Spleen (tissue), 13 donors: ENCODE measurements at places on chromosomes 5 and 9.

DNA sequence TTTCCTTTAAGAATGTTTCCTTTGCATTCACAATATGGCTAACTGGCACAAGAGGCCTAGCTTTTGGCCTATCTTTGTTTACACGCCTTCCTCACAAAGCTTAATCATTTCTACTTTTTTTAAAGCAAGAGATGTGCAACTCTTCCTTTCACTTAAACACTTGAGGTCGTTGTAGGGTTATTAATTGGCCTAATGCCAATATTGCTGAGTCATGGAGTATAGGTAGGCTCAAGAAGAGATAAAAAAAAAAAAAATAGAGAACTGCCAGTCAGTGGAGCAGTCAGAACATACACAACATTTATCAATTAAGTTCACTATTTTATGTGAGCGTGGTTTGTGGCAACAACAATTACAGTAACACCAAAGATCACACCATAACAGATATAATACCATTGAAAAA, 5.9 kb downstream of the FKBP15 start:
- no peaks in the 10 kb centered on the region for H3K27me3 ChIP-seq
- peaks cover 56% of the 10 kb centered on the region for H3K36me3 ChIP-seq
- peaks cover 16% of the 10 kb centered on the region for H3K4me1 ChIP-seq
- peak overlapping the region; percentile 9 for H3K27ac ChIP-seq
- no peak overlapping the region for H3K4me3 ChIP-seq

DNA sequence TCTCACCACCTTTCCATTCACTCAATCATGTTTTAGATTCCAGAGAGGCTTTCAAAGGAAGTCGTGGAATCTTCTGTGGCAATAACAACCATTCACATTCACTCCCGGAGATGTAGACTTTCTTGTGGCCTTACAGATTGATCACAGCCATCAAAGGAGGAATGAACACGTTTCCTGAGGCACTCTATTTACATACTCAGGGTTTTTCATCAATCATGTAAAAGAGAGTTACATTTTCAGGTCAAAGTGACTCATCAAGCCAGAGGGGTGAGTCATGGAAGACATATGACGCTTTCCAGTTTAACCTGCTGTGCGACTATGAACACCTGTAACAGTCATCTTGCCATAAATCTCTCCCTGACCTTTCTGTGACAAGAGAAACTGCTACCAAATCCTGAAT, 39.3 kb upstream of the RAD23B start:
- H3K27ac ChIP-seq, result no peak overlapping the region
- DNase-seq, result no peak
- H3K4me1 ChIP-seq, result no peaks in the 10 kb centered on the region
- no peaks in the 10 kb centered on the region for H3K27me3 ChIP-seq

GRCh38 chr9:571066-571465, 270.4 kb upstream of the DMRT1 start:
- no peak overlapping the region for H3K27ac ChIP-seq
- no peak overlapping the region for H3K4me3 ChIP-seq
- H3K4me1 ChIP-seq, result peaks cover 16% of the 10 kb centered on the region
- DNase-seq, result no peak
- no peaks in the 10 kb centered on the region for H3K36me3 ChIP-seq

- H3K4me1 ChIP-seq, result no peaks in the 10 kb centered on the region
- H3K4me3 ChIP-seq, result no peak overlapping the region
Observed at GRCh38 chr9:71830153-71830552, 61.8 kb upstream of the CEMIP2 start.

DNA sequence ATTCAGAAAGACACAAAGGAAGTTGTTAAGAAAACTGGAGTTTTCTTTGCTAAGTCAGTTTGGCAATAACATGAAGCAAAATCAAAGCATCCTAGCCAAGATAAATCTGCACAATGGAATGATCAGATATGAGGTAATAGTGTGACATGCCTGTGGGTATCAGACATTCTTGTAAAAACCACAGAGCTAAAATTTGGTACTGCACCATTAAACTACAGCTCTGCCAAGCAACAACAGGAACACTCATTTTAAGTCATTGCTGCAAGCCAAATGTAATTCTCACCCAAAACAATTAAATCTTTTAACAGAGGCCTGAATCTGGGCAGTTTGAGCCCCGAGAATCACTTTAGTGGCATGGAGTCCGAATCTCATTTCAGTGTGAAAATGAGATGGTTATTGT, 96.6 kb downstream of the VCAN start:
- H3K4me3 ChIP-seq, result no peak overlapping the region
- H3K27me3 ChIP-seq, result no peaks in the 10 kb centered on the region
- no peaks in the 10 kb centered on the region for H3K36me3 ChIP-seq
- no peaks in the 10 kb centered on the region for H3K4me1 ChIP-seq
- H3K27ac ChIP-seq, result no peak overlapping the region
- DNase-seq, result no peak

GRCh38 chr5:139637438-139638089, 10.6 kb upstream of the CXXC5 start:
- H3K27me3 ChIP-seq, result peaks cover 8% of the 10 kb centered on the region
- H3K4me1 ChIP-seq, result peaks cover 67% of the 10 kb centered on the region
- H3K27ac ChIP-seq, result peak overlapping the region; percentile 89
- peak; percentile 93 for DNase-seq

- H3K27ac ChIP-seq, result no peak overlapping the region
- no peak for DNase-seq
- H3K36me3 ChIP-seq, result no peaks in the 10 kb centered on the region
- no peak overlapping the region for H3K4me3 ChIP-seq
- peaks cover 14% of the 10 kb centered on the region for H3K4me1 ChIP-seq
Observed at GRCh38 chr5:149282027-149282965, 10.6 kb downstream of the AFAP1L1 start.

- no peaks in the 10 kb centered on the region for H3K36me3 ChIP-seq
- H3K4me3 ChIP-seq, result no peak overlapping the region
- H3K27ac ChIP-seq, result no peak overlapping the region
- no peaks in the 10 kb centered on the region for H3K27me3 ChIP-seq
- H3K4me1 ChIP-seq, result no peaks in the 10 kb centered on the region
Observed at GRCh38 chr5:103744159-103744558, 181.6 kb upstream of the NUDT12 start.

GRCh38 chr5:57993866-57994265, 466.0 kb downstream of the PLK2 start:
- H3K36me3 ChIP-seq, result no peaks in the 10 kb centered on the region
- no peak overlapping the region for H3K27ac ChIP-seq
- H3K4me3 ChIP-seq, result no peak overlapping the region
- no peaks in the 10 kb centered on the region for H3K4me1 ChIP-seq

- H3K36me3 ChIP-seq, result no peaks in the 10 kb centered on the region
- H3K27me3 ChIP-seq, result peaks cover 21% of the 10 kb centered on the region
- DNase-seq, result no peak
- H3K4me1 ChIP-seq, result no peaks in the 10 kb centered on the region
Observed at GRCh38 chr5:55187370-55187769, 14.4 kb upstream of the CDC20B start.

DNA sequence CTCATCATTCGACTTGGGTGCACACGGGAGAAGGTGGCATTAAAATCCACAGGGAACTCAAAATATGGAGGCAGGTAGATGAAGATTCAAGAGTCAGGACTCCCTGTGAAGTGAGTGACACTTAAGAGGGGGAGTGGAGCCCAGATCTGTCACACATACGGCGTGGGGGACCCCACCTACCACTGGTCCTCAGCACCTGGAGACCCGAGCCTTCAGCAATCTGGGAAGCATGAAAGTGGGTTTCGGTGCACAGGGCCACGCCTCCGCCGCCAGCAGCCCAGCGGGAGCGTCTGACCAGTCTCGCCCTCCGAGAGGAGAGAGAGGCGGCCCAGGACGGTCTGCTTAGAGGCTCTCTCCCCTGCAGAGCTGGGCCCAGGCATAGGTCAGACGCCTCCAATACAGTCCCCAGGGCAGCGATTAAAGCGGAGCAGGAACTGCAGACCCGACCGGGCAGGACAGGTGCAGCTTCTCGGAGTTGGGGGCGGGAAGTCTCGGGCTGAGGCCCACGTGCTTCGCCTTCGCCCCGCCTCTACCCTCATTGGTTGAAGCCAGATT, 639 bp upstream of the SLC2A8 start:
- H3K27ac ChIP-seq, result peak overlapping the region; percentile 89
- no peak for DNase-seq
- peak overlapping the region; percentile 64 for H3K4me3 ChIP-seq
- peaks cover 13% of the 10 kb centered on the region for H3K36me3 ChIP-seq

DNA sequence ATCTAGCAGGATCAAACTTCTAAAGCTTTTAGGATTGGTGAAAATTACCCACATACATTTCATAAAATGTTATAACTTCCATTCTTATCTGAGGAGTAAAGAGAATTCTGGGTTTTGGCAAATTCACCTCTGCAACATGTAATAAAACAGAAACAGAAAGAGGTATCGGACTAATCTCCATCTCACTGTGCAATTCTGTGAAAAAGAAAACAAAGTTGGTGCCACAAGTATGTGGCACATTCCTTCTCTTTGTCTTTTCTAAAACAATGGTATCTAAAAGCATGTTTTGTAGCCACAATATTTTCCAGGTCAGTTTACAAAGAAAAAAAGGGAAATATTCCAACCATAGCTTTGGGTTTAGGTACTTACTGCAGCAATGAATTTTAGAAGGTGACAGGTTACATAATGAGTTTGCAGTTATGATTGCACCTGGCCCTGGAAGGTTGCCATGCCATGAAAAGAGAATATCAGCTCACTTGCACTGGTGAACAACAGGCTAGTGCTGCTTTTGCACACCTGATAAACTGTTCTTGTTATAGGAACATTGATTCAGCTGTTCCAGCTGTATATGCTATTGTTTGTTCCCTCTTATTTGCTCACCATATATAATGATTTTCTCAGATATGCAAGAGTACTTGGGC, 491.3 kb upstream of the MEF2C start:
- DNase-seq, result no peak
- no peak overlapping the region for H3K4me3 ChIP-seq
- H3K4me1 ChIP-seq, result no peaks in the 10 kb centered on the region
- no peaks in the 10 kb centered on the region for H3K36me3 ChIP-seq
- no peak overlapping the region for H3K27ac ChIP-seq

DNA sequence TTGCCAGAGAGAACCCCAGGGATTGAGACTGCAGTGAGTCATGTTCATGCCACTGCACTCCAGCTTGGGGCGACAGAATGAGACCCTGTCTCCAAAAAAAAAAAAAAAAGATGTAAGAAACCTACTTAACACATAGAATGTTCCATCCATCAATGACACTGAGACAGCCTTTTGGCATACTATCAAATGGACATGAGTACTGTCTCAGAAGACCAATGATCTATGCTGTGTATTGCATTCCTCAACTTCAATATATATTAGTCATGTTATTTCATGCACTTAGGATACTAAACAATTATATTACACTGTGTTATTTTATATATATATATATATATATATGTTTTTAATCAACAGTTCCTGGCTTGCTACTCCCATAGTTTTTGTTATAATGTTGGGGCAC, 57.1 kb upstream of the ANKH start:
- no peak overlapping the region for H3K4me3 ChIP-seq
- H3K27ac ChIP-seq, result no peak overlapping the region
- peaks cover 10% of the 10 kb centered on the region for H3K4me1 ChIP-seq
- DNase-seq, result no peak
- H3K36me3 ChIP-seq, result no peaks in the 10 kb centered on the region
- H3K27me3 ChIP-seq, result no peaks in the 10 kb centered on the region

- DNase-seq, result no peak
- no peaks in the 10 kb centered on the region for H3K36me3 ChIP-seq
- H3K4me3 ChIP-seq, result no peak overlapping the region
- H3K27me3 ChIP-seq, result no peaks in the 10 kb centered on the region
Observed at GRCh38 chr5:36418152-36418979, 116.7 kb upstream of the RANBP3L start.

DNA sequence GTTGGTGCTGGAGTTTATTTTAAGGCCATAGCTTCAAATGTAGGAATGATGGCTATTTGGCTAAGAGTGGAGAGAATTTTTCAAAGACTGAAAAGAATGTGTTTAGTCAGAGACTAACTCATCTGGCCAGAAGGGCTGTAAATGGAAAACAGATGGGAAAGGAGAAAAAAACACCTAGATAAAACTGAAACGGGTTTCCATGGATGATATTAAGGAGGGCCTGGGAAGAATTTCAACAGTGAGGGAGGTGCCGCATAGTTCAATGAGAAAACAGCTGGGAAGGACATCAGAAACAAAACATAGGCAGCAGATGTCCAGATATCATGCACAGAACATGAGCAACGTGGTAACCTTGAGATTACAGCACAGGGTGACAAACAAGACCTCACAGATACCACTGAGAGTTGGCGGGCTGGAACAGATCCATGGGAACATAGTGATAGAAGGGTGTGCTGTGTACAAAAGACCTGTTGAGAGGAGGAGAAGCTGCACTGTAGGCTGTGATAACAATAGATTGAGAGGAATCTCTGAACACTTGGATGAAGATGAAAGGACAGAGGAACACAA, 31.2 kb upstream of the RAD23B start:
- no peak for DNase-seq
- H3K27ac ChIP-seq, result no peak overlapping the region
- no peak overlapping the region for H3K4me3 ChIP-seq
- no peaks in the 10 kb centered on the region for H3K36me3 ChIP-seq
- no peaks in the 10 kb centered on the region for H3K4me1 ChIP-seq

- H3K4me3 ChIP-seq, result no peak overlapping the region
- DNase-seq, result no peak
- no peaks in the 10 kb centered on the region for H3K36me3 ChIP-seq
- no peaks in the 10 kb centered on the region for H3K4me1 ChIP-seq
- H3K27ac ChIP-seq, result no peak overlapping the region
Observed at GRCh38 chr9:106526716-106527204, 336.2 kb upstream of the ZNF462 start.

GRCh38 chr5:56454219-56454862, 221.2 kb upstream of the ANKRD55 start:
- H3K4me3 ChIP-seq, result no peak overlapping the region
- no peak overlapping the region for H3K27ac ChIP-seq
- no peak for DNase-seq
- H3K36me3 ChIP-seq, result no peaks in the 10 kb centered on the region
- no peaks in the 10 kb centered on the region for H3K27me3 ChIP-seq
- no peaks in the 10 kb centered on the region for H3K4me1 ChIP-seq

- no peaks in the 10 kb centered on the region for H3K4me1 ChIP-seq
- no peaks in the 10 kb centered on the region for H3K36me3 ChIP-seq
- H3K27ac ChIP-seq, result no peak overlapping the region
- H3K27me3 ChIP-seq, result no peaks in the 10 kb centered on the region
- peak; percentile 70 for DNase-seq
Observed at GRCh38 chr5:135323227-135323626, 75.8 kb downstream of the MACROH2A1 start.

- no peaks in the 10 kb centered on the region for H3K27me3 ChIP-seq
- no peak overlapping the region for H3K4me3 ChIP-seq
- no peak overlapping the region for H3K27ac ChIP-seq
- H3K36me3 ChIP-seq, result no peaks in the 10 kb centered on the region
Observed at GRCh38 chr5:74562122-74562521, 78.4 kb downstream of the ENC1 start.

DNA sequence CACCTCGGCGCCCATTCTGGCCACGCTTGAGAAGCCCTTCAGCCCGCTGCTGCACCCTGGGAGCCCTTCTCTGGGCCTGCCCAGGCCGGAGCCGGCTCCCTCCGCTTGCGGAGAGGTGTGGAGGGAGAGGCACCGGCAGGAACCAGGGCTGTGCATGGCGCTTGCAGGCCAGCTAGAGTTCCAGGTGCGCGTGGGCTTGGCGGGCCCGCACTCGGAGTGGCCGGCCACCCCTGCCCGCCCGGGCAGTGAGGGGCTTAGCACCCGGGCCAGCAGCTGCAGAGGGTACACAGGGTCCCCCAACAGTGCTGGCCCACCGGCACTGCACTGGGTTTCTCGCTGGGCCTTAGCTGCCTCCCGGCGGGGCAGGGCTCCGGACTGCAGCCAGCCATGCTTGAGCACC, 72.3 kb upstream of the SYK start:
- no peak overlapping the region for H3K27ac ChIP-seq
- peaks cover 14% of the 10 kb centered on the region for H3K27me3 ChIP-seq
- H3K36me3 ChIP-seq, result no peaks in the 10 kb centered on the region
- no peaks in the 10 kb centered on the region for H3K4me1 ChIP-seq
- no peak for DNase-seq
- no peak overlapping the region for H3K4me3 ChIP-seq
